Cortex of kidney (tissue), 1 donor: ENCODE measurements at places on chromosomes 6 and 20.

GRCh38 chr20:34544109-34544796 lies 14.3 kb upstream of the MAP1LC3A start:
- no peak for DNase-seq

- no peak for DNase-seq
These were observed 11.6 kb downstream of the RBCK1 start for GRCh38 chr20:419556-420165.

DNA sequence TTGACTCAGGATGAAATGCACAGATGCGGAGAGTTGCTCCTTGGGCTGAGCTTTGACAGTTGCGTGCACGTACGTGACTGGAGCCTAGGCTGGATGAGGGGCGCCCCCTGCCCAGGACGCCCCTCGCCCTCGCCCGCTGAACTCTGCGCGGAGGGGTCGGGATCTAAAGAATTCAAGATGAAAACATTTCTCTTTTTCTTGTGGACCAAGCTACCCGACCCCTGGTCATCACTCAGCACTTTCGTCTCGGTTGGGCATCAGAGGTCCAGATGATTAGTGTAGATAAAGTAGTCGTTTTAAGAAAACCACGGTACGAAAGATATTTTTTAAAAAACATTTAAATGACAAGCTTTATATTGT lies 700 bp downstream of the DTD1 start:
- DNase-seq: no peak

DNA sequence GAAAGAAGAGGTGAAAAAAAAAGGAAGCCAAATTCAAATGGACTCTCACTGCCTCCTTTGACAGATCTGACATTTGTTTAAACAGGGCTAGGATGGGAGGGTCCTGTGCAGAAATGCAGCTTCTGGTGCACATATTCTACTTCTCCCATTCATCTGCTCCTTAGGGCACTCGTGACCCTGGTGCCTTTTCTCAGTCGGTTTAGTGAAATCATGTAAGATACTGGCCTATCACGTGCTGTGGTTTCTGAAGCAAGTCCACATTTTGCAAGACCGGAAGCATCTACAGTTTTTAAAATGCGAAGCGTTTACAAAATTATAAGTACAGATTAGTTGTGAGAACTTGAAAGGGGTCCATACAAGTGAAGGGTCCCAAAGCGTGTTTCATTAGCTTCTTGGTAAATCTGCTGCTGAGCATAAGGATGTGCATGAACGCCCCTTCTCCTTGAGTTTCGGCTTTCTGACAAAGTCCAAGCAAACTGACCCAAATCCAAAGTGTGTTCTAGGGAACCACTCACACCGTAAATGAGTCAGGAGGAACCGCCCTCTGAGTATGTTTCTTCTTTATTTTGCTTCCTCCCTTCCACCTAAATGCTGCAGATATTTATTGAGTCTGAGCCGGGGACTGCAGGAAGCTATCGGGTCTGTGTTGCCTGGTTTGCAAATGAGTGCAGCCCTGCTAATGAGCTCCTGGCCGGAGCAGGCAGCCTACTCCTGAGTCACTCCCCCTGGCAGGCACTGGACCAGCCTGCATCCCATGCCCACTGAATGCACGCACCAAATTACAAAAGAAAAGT lies 323.8 kb upstream of the JARID2 start:
- DNase-seq: no peak

- no peak for DNase-seq
These were observed 30.0 kb downstream of the RSPO3 start for GRCh38 chr6:127148511-127148910.

DNA sequence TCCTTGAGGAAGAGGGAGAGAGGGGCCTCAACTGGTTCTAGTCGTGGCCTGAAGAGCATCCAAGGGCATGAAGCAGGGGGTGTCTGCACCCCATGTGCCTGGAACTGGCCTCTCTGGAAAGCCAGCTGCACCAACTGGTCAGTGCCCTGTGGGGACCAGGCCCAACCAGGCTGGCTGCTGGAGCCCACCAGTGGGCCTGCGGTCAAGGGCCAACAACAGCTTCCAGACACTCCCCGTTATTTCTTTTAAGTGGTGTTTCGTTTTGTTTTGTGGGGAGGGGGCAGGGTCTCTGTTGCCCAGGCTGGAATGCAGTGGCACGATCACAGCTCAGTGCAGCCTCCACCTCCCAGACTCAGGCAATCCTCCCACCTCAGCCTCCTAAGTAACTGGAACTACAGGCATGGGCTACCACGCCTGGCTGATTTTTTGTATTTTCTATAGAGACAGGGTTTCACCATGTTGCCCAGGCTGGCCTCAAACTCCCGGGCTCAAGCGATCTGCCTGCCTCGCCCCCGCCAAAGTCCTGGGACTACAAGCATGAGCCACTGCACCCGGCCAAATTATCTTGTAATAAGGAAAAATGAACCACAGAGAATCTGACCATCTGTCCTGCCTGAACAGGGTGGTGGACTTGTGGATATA lies 11.9 kb upstream of the C20orf144 start:
- no peak for DNase-seq

DNA sequence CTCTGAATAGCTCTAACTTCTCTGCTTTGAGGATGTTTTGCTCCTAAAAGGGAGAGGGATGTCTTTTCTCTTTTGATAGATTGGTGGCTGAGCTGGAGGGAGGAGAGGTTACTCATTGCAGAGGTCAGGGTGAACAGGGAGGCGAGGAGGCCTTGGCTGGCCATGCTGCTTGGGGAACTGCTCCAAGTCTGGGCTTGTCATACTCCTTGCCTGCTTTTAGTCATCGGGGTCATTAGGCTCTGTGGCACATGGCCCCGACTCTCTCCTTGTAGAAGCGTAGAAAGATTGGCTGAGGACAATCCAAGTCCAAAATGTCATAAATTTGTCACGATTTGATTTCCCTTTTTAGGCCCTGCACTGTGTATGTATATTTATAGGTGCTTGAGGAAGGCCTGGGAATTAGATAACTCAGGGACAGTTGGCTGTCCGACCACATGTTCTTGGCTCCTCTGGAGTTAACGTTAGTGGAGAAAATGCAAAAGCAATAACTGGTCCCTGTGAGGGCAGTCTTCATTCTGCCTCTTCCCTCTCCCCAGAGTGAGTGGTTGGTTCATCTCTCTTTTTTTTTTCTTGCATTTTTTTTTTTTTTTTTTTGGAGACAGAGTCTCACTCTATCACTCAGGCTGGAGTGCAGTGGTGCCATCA lies 160.1 kb downstream of the SCP2D1 start:
- DNase-seq: no peak

DNA sequence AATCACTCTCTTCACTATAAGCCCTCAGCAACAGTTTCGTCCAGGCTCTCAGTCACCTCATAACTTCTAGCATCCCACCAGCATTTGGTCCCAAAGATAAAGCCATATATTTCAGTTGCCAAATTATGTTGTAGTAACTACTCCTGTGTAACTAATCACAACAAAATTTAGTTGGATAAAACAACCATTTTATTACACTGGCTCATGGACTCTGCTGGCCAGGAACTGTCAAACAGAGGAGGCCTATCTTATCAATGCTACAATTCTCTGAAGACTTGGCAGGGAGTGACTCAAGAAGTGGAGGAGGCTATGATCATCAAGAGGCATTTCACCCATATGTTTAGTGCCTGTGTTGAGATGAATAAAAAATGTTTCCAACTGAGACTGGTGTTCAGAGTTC lies 1082.3 kb upstream of the GJE1 start:
- DNase-seq: no peak

GRCh38 chr20:37602634-37603033 lies 75.0 kb upstream of the BLCAP start:
- no peak for DNase-seq
